ENCODE measurements at places on chromosomes 5 and 9.
A peak's percentile ranks its signal among the peaks of the same experiment; 100 is the strongest.

GRCh38 chr9:112041536-112042243, 133.4 kb downstream of the SUSD1 start:
- peak; percentile 99 for DNase-seq

DNA sequence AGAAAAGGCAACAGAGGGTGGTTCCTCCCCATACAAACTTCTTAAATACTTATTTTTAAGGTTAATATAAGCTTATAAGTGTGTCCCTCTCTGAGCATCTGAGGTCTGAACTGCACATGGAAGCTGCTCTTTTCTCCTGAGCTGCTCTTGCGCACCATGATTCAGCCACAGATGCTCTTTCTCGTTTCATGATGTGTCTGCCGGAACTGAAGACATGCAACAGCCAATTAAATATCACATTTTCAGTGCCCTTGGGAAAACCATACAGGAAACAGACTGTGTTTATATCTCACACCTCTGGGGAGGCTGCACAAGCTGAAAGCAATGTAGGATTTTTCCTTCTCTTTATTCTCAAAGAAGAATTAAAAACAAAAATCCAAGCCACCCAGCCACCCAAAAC, 96.8 kb upstream of the NREP start:
- DNase-seq, result no peak

- no peak for DNase-seq
Observed at GRCh38 chr5:135449644-135450043, 2.5 kb upstream of the DCANP1 start.

DNA sequence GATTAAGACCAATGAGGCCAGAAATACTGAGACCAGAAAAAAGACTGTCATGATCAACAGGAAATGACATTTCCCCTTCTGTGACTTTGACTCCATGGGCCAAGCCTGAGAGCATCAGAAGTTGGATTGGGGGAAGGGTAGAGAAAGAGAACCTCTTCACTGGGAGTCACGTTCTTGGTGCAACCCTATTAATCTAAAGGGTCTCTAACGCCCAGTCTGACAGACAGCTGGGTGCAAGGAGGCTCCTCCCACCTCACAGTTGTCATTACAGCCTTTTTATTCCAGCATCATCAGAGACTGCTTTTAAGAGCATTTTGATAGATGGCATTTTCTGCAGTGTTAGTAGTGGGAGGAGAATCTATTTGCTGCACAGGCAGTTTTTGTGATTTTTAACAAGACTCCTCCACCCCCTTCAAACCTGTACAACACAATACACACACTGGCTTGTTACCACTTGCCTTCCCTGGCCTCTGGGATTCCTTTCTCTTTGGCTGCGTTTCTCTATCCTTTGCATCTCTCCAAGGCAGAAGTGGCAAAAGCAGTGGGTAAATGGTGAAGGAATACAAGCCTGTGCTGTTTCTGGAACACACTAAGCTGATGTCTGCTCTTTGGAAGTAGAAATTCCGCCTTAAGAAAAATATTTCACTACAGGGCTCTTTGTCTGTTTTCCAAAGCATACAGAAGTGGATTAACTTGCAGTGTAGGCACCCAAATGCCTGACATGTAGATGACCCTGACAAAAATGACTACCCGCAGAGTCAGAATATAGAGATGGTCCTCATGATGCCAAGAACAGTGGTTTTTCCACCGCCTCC, 310.4 kb upstream of the ZNF608 start:
- no peak for DNase-seq

- no peak for DNase-seq
Observed at GRCh38 chr5:156006026-156006647, 320.8 kb upstream of the SGCD start.

- no peak for DNase-seq
Observed at GRCh38 chr9:1057910-1058309, 7.8 kb downstream of the DMRT2 start.

GRCh38 chr5:44707721-44708120, 101.0 kb upstream of the MRPS30 start:
- no peak for DNase-seq

DNA sequence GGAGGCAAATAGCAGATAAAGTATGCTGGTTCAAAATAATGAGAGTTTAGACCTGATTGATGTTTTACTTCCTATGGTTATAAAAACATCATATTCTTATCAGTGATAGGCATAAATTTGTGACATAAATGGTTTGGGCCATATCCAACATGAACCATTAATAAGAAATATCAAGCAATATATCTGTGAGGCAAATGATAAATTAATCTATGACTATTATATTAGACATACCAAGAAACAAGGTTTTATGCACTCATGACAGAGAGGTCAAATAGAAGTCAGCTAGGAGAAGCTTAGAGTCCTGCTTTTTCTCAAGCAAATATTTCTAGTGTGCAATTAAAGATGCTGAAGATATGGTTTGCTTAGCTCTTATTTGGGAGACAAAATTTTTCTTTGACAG, 10.4 kb downstream of the SMIM3 start:
- DNase-seq, result no peak

DNA sequence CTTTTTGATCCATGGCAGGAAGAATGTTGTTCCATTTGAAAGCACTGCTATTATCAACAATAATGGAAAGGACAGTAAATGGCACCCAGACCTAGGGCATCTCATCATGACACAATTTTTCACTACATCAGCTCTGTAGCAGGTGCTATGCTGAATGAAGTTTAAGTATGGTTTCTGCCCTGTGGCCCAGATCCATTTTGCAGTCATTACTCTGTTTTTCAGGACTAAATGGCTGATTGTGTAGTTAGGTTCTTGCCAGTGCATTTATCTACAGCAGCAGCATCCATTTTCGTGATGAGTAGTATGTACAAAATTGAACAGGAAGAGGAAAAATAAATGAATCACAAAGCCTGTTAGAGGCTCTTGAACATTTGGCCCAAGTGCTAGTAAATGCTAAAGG, 270.5 kb upstream of the CD180 start:
- DNase-seq, result no peak

DNA sequence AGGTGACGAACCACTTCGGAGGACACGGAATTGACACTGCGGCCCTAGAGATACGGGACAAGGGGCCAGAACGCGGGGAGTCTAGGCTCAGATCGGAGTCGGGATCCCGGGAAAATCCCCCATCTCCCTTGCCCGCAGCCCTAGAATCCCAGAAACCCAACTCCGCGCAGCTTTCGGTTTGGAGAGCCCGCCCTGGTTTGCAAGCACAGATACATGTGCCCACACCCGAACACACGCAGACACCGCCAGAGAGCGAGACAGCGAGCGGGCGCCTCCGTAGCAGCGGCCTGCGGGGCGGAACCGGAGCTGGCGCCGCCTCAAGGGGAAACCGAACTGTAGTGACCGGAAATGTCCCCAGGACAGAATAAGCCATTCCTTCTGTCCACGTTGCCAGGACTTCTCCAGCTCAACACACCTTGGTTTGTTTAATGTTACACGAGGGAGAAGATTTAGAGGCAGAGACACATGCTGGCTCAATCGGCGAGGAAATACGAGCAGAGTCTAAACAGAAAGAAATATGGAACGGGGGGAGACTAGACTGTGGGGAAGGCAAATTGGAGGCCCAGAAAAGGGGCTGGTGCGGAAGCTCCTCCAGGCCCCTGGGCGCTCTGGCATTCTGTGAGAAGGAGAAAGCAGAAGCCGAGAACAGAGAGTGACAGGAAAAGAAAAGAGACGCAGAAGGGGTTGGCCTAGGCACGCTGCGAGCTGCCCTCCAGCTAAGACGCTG, 2.9 kb upstream of the PAX5 start:
- DNase-seq, result peak; percentile 59

GRCh38 chr5:173616577-173617118, at the start of gene BOD1:
BOD1 (minus strand) TSS chr5:173616650; CDS start chr5:173616436, 214 bp downstream.
- DNase-seq, result peak; percentile 99

GRCh38 chr5:164998590-164998989, 1493.2 kb downstream of the MAT2B start:
- DNase-seq, result peak; percentile 25

- DNase-seq, result peak; percentile 51
Observed at GRCh38 chr5:72203251-72203845, 96.1 kb downstream of the MAP1B start.

- DNase-seq, result peak; percentile 27
Observed at GRCh38 chr9:114898741-114899140, 31.6 kb downstream of the TNFSF8 start.

- DNase-seq, result no peak
Observed at GRCh38 chr9:110188991-110189390, 19.0 kb downstream of the C9orf152 start.

DNA sequence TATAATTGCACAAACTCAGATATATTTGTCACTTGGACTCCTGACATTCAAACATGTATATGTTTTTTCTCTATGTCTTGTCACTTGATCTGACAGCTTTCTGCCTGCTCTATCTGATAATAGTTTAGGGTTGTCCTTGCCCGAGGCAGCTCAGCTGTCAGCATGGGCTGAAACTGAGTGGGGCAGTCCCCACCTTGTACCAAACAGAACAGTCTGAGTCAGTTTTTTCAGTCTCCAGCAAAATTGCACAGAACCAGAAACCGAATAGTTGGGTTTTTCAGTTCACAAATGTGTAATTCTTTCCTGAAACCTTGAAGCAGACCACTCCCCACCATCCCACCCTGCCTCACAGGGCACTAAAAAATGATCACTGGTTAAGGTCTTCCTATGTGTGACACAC, 9.5 kb upstream of the HAND1 start:
- DNase-seq, result no peak

DNA sequence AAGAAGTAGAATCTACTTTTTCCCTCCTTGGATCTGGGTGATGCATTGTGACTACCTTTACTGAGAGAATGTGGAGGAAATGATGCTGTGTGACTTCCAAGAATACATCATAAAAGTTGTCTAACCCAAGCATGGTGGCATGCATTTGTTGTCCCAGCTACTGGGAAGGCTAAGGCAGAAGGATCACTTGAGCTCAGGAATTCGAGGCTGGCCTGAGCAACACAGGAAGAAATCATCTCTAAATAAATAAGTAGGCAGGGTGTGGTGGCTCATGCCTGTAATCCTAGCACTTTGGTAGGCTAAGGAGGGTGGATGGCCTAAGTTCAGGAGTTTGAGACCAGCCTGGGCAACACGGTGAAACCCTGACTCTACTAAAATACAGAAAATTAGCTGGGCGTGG, 143.2 kb upstream of the VLDLR start:
- no peak for DNase-seq

DNA sequence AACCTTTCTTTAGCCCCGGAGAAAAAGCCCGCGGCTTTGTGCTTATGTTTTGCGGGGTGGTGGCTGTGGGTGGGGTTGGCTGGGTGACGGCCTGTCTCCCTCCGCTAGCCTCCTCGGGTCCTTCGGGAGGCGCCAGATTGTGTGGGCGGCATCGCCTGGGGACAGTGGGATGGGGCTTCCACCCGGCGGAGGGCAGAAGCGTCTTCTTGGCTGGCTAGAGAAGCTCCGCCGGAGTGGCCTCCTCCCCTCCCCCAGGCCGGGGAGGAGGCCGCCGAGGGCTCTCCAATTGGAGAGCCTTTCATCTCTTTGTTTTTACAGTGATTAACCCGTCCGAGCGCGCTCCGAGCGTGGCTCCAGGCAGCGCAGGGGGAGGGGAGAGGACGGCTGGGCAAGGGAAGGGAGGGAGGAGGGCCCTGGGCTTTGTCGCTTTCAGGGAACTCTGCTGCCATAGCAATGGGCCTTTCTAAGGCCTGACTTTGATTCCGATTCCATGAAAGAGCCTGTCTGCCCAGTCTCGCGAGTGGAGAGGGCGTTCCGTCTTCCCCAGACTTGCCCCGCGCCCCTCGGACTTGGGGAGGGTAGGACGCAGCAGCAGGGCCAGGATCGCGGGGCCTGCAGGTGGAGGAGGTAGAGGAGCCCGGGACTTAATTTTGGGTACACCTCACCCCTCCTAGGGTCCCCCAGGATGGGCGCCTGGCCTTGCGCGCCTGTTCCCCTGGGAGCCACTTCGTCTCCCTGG, 36.7 kb upstream of the TIFAB start:
- peak; percentile 91 for DNase-seq
